ENCODE measurements at places on chromosomes 2 and 18.

GRCh38 chr2:79627237-79627636 lies 114.4 kb downstream of the CTNNA2 start:
- no peak for DNase-seq

GRCh38 chr2:234829074-234829455 lies 122.8 kb upstream of the SH3BP4 start:
- no peak for DNase-seq

DNA sequence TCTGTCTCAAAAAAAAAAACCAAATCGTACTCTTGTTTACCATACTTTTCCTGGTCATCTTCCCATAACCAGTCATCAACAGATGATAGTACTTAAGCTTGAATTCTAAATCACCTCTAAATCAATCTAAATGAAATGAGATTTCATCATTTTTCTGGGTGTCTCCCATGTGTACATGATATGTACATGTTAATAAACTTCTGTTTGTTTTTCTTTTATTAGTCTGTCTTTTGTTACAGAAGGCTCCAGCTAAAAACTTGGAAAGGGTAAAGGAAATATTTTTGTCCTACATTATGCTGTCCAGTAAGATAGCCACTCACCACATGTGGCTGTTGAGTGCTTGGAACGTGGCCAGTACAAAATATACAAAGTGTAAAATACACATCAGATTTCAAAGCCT lies 78.7 kb upstream of the MSH6 start:
- no peak for DNase-seq

DNA sequence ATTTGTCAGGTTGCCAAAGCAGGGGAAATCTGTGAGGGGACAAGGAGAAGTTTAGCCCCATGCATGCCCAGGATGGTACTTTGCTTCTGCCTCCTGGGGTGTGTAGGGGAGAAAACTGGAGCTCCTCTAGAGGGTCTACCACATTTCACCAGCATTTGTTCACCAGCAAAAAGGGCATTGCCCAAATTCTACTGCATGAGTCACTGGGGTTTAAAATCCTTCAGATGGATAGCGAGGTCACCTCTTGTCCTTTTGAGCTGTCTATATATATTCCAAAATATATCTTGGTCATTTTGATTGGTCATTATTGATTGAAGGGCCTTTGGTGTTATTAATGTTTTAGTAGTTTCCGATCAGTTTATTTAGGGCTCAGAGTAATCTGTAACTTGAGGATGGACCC lies 18.7 kb downstream of the FHOD3 start:
- DNase-seq, result no peak

GRCh38 chr2:69659941-69660483 lies 16.5 kb upstream of the AAK1 start:
- DNase-seq, result no peak

- no peak for DNase-seq
Measured at GRCh38 chr2:113848758-113849415, 41.0 kb upstream of the ACTR3 start.

- DNase-seq, result no peak
Measured at GRCh38 chr2:237475704-237476141, 11.3 kb upstream of the MLPH start.

GRCh38 chr2:148726228-148726627 lies 81.7 kb downstream of the EPC2 start:
- no peak for DNase-seq

DNA sequence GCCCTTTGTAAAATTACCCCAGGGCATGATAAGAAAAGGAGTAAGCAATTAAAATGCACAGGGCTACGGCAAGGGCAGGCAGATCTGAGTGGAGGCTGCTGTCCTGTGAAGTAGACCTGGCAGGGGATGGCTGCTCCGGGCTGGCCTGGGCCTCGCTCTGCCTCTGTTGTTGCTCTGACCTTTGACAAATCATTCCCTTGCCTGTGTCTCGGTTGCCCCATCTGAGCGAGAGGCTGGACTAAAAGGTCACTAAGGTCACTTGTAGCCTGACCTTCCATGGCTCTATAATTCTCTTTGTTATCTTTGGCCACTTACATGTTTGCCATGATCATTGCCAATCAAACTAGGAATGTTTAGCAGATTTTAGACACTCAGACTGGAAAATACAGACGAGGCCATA lies 118.1 kb downstream of the KLHL29 start:
- DNase-seq, result no peak

GRCh38 chr2:177731384-177731783 lies 338.8 kb downstream of the AGPS start:
- DNase-seq, result no peak

DNA sequence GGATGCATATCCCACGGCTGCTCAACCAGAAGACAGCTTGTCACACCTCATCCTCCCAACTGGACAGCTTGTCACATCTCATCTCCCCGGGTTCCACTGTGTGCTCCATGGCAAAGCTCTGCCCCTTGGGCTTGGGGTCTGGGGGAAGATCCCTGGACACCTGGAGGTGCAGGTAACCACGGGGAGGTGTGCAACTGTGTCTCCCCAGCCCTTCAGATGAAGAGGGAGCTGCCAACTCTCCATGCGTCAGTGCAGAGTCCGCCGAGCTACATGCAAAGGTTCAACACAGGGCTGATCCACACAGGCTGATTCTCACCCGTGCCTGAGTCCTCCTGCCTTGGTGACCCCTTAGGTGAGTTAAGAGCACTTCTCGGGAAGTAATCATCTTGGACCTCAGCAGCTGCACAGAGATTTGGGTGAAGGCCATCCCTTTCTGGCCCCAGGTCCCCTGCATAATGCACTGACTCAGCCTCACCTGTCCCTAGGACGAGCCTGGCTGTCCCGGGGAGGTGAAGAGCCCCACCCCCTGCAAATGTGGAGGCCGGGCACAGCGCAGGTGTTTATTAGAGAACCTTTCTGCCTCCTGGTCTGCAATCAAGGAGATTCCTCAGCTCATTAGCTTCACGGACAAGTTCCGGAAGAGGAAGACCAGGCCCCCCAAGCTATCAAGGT lies 157.9 kb downstream of the PXDN start:
- no peak for DNase-seq

- DNase-seq, result no peak
Measured at GRCh38 chr2:238879043-238879442, 31.2 kb downstream of the TWIST2 start.

- DNase-seq, result no peak
Measured at GRCh38 chr2:180367815-180368214, 360.7 kb upstream of the CWC22 start.

DNA sequence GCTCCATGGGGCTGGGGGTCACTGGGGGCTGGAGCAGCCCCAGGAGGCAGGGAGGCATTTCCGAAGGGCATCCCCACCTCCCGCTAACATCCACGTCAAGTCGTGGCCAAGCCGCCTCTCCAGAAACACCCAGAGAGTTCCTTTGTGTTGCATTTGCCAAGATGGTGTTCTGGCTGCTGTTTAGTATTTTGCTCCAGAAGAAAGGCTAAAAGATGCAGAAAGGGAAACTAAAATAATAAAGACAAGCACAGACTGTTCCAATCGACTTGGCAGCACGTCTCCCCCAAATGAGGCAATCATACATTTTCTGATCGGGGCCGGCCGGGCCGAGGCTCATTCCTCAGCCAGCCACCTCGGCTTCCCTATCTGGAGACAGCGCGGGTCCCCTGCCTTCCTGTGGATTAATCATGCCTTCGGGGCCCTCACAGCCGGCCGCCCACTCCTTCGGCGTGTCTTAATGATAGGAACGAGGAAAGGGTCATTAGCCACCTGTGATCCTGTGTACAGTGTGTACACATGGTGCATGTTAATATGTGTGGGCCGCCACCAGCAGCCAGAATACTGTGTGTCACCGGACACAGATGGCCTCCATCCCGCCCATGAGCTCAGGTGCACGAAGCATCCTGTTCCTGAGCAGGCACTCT lies 169.2 kb downstream of the KLHL29 start:
- no peak for DNase-seq

GRCh38 chr2:9696731-9697130 lies 65.9 kb upstream of the YWHAQ start:
- DNase-seq, result no peak

- no peak for DNase-seq
Measured at GRCh38 chr2:61832183-61832841, 21.5 kb downstream of the FAM161A start.

DNA sequence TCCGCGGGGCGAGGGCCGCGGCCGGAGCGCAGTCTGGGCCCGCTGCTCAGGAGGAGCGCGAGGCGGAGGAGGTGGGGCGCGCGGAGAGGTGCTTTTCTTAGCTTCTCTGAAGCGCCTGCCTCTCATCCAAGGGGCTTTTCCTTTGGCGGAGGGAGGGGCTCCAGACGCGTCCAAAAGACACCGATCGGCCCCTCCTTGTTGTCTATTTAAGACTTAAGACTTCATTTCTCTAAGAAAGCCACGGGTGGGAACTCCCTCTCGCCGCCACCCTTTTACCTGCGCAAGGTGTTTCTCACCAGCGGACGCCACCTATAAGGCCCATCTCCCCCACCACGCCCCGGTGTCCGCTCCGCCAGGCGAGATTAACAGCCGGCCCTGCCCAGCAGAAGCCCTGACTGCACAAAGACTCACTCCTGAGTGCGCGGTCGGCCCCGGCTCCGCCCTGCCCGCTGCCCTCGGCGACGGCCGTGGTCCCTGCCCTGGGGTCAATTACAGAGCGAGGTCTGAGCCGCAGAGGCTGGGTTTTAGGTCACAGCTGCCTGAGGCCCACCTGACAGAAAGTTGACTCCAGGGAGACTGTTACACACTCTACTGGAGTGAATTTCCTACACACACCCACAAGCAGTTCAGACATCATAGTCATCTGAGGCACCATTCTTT lies at the start of gene DSC2:
TSS of gene DSC2 (minus strand) at position 397 of the 660 bp plus-strand sequence. CDS start 450 bp downstream, outside the sequence.
- no peak for DNase-seq

DNA sequence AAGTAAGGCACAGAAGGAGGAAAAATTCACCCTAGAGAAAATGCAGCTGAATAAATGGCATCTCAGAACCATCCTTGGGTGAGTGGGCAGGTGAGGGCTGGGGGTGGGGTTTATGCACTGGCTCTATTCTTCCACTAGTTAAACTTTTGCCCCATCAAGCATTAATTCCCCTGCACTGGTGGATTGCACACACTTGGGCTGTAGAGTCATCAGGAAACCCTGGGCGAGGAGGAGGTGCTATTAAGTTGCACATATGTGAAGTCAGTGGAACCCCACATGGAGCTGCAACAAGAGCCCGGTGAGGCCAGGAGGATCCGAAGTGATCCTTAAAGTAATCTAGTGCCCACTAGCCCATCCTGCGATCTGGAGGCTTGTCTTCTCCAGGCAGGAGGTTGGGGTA lies 6.8 kb upstream of the DNAJB2 start:
- no peak for DNase-seq

GRCh38 chr2:130756053-130756873 lies 923 bp downstream of the AMER3 start:
- DNase-seq, result no peak

DNA sequence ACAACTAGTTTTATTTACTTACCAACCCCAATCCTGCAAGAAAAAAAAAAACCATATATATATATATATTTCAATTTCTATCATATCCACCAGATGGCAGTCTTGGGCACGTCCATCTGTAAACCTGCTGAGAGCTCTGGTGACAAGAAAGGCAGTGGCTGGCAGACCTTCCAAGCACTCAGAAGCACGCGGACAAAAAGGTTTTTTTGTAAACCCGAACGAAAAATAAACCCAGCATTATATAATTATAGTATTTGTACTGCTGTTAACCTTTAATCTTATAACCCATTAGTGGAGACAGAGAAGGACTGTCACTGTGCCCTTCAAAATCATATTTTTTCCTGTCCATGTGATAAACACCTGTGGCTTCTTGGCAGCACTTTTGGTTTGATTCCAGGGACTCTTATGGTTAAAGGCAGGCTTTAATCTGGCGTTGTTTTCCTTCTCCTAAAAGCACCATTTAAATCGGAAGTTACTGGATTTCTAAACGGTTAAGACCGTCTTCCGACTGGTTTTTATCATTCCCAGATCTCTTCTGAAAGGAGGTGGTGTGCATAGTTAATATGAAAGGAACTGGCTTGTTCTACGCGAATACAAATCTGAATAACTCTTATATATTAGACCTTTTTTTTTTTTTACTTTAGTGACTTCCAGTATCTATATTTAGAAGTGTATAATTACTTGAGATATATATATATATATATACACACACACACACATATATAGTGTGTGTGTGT lies 31.0 kb upstream of the SLC3A1 start:
- peak; percentile 36 for DNase-seq

DNA sequence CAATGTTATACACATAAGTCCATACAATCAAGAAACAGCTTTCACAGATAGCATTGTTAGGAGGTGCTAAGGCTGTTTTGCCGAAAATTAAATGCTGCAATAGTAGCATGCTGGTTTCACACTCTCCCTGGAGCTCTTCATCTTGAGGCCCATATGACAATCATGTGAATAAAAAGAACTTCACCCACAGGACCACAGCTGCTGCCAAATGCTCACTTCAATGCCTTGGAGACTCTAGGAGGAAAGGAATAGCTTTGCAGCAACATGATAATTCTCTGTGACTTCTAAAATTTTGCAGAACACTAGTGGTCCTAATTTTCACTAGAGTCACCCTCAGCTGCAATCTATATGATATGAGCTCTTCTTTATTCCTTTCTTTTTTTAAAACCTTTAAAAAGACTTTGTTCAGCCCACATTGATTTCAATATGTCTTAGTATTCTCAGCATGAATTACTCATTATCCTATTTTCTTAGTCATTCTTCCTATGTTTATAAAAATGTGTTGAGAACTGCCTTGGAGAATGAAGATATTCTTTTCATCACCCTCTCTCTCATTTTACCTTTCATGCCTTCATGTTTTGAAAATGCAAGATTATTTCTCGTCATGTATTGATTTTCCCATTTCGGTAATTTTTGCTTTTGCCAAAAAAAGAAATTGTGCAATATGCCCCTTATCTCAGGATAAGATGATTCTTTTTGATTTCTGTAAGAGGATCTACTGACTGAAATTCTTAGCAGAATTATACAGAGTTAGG lies 108.2 kb downstream of the PDE1A start:
- no peak for DNase-seq

DNA sequence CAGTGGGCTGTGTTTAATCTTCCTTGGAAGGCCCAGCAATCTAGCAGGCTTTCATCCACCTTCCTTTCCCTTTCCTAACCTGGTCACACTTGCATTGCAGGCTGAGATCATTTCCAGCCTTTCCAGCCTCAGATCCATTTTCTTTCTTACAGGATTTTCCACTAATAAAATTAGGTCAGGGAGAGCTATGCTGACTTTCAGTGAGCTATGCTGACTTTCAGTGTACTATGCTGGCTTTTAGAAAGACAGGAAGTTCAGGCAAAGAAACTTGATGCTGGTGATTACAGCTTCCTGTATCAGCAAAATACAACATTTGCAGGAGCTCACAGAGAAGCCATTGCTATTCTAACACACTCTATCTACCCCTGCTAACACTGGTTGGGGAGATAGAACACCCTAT lies 735.0 kb downstream of the CCDC85A start:
- DNase-seq, result no peak

DNA sequence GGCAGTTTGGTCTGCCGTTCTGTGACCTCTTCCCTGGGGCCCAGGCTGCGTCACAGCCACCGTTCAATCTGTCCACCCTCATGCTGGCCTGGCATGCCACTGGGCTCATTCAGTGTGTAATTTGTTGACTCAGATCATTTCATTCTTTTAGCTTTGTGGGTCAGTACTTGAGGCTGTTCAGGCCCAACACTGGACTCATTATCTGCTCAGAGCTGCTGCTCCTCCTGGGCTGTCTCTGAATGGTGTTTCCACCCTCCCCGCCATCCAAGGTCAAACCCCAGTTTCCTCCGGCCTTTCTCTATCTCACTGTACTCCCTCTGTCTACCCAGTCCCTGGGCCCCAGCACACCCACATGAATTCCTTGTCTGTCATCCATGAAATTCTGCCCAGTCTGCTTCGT lies 152.4 kb upstream of the NCK2 start:
- no peak for DNase-seq

All from activated T-cell treated with anti-CD3 and anti-CD28 coated beads, Interleukin-2, amount 50 U/mL, for 1 hour (primary cell).